Amniotic epithelial cell (primary cell): ENCODE measurements at places on chromosomes 1 and 21.

- DNase-seq = no peak
Measured at GRCh38 chr21:14321042-14321441, 61.9 kb downstream of the HSPA13 start.

DNA sequence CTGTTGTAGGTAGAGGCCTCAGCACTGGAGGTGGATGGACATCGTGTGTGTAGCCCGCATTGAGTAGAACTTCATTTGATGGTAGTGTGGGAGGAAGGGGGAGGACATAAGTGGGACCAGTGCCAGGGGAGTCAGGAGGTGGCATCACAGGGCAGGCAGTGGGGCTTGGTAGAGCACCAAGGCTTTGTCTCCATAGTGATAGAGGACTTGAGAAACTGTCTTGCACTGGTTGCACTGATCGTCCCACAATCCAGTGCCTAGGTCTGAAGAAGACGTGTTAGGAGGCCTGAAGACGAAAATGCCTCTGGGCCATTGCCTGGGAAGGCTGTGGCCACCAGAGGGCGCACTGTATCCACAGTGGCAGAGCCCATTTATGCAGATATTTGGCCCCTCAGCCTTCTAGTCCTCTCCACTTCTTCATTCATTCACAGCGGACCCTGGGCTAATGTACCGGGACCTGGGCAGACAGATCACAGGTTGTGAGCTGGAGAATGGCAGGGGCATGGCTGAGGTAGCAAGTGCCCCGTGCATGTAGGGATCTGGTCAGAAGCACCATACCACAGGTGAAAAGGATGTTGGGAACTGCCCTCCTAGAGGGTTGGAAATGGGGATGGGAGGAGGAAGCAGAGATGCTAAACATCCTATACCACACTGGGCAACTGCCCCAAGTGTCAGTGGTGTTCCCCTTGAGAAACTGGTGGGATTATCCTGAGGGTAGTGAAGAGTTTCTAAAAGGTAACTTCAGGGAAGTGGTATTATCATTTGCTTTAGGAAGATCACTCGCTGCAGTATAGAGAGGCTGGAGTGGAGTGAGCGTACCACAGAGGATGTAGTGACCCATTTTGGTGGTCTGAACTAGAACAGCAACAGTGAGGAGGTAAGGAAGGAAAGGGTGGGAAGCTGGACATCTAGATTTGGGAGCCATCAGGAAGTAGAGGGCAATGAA, 95.3 kb downstream of the PIK3R3 start:
- DNase-seq = peak; percentile 69

DNA sequence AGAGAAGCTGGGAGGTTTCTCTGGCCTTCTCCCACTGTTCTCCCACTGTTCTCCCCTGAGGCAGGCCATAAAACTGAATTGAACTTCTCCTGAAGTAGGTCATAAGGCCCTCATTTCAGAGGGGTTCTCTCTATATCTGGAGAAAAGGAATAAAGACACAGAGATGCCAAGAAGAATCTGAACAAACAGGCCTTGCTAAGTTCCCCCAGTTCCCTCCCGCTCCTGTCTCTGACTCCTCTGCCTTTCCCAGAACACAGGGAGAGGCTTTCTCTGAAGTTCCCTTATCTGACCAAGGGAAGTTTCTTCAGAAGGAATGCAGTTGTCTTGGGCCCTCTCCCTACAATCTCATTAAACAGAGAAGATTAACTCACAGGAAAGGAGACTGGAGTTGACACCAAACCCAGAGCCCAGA, 83.4 kb downstream of the SLC16A1 start:
- DNase-seq = peak; percentile 79

GRCh38 chr1:221174330-221174993, 295.2 kb downstream of the HLX start:
- DNase-seq = no peak

DNA sequence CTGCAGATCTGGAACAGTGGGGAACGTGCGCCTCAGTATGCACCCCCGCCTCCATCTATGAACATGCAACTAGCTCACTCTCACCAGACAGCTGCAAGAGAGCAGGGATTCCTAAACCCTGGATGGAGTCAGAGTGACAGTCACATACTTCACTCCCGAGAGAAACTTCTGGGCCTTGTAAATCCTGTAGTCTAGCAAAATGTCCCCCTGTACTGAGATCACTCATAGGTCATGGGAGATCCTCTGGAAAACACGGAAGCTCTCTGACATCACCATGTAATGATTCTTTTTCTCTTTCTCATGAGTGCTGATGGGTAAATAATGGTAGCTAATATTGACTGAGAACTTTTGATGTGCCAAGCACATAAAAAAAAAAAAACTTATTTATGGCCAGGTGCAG, 23.4 kb upstream of the TARDBP start:
- DNase-seq = no peak

DNA sequence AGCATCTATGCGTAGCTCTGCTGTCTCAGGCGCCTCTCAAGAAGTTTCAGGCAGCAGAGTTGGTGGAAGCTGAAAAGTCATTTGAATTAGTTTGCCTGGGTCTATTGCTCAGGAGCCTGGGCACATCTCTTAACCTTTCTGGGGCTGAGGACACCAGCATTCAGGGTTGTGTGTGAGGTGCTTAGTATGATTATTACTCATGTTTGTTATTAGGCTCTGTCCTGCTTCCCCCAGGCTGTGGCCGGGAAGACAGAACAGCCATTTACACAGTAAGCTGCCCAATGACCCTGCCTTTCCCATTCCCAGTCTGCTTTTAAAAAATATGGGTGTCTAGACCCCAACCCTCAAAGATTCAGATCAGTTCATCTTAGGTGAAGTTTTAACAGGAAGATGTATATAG, 53.9 kb upstream of the CACNA1E start:
- no peak for DNase-seq

DNA sequence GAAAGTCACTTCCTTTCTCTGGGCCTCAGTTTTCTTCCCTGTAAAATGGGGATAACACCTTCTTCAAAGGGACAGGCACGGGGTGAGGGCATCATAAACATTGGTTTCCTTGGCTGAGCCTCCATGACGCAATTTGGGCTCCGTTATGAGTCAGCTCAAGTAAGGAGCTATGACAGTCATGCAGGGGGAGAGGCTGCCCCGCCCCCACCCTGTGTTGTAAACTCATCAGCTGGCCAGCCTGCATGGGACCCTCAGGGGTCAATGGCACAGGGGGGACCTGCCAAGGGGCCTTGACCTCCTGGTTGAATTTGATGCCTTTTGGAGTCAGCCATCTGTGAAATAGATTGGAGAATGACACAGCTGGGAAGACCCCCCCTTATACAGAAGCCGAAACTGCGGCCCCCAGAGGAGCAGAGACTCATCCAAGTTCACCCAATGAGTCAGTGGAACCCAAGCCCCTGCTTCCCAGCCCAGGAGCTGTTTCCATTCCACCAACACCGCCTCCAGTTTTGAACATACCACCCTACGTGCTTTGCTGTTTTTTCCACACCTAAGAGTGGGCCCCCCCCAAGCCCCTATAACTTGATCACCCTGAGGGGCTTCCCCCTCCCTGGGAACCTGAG, 36.8 kb upstream of the RUNX3 start:
- peak; percentile 93 for DNase-seq

DNA sequence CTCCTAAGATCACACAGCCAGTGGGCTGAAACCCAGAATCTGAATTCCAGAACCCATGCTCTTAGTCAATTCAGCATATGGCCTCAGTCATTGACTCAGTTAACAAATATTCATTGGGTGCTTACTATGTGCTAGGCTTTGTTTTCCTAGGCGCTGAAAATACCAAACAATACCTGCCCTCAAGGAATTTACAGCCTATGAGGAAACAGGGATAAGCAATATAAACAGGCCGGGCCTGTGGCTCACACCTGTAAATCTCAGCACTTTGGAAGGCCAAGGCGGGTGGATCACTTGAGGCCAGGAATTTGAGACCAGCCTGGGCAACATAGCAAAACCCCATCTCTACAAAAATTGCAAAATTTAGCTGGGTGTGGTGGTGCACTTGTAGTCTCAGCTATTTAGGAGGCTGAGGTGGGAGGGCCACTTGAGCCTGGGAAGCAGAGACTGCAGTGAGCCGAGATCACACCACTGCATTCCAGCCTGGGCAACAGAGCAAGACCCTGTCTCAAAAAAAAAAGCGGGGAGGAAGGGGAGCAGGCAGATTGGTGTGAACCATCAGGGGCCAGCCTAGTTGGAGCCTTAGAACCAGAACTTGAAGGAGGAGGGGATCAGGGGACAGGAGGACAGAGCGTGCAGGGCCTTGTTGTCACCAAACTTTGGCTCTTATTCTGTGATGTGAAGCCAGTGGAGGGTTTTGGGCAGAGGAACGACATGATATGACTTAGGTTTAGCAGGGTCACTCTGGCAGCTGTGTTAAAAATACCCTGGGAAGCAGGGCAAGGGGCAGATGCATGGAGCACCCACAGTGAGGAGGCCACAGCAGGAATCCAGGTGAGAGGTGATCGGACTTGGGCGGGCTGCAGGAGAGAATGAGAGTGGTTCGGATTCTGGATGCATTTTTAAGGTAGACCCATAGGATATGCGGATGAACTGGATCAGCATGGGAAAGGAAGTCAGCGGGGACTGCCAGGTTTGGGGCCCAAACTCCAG, 5.8 kb downstream of the TINAGL1 start:
- DNase-seq = no peak

DNA sequence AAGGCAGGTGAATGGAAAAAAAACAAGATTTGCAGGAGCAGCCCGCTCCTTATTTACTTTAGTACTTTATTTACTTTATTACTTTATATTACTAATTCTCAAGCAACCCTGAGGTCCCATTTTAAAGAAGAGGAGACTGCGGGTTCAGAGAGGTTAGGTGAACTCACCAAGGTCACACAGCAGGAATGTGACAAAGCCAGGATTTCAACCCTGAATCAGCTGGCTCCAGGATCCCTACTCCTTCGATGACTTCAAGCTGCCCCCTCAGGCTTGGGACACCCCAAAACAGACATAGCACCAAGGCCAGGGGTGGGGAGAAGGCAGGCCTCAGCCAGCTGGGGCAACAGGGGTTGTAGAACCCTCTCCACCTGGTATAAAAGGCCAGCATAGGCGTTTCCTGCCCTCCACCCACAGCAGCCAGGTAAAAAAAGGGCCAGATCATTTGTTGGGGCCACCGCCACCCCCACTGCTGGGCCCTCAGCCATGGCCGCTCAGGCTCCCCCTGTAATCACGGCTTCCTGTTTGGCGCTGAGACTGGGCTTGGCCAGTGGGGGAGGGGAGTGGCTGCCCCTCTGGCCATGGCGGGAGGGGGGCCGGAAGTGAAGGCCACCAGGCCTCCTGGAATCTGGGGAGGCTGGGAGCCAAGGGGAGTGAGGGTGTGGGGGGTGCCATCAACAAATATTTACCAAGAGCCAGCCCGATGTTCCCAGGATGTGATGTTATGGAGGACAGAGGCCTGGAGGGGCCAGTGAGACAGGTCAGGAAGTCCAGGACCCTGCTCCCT, 6.6 kb downstream of the SDC3 start:
- no peak for DNase-seq

DNA sequence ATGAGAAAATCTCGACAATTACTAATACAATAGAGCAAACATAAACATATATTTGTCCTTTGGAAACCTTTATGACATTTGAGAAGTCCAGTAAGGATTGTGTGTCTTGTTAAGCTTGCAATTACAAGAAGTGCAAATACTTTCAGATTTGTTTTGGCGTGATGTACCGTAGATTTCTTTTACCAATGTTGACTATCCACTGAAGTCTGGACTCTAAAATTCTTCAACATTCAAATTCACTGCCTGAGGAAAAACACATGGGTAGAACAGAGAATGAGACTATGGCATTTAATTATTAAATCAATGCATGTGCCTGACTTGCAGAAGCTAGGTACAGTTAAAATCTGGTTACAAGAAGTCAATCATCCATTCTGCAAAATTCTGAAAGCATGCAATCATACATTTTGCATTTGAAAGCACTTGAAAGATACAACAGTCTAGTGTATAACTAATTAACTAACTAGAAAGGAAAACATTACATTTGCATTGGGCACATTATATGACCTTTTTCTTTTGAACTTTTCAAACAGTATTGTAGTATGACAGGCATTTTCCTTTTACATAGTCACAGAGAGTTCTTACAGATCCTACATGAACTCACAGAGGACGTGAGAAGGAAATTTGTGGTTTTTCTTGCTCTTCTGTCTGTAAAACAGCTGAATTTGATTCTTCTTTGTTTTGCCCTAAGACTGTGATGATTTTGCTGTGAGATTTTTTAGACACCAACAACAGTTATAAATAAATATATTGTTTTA, 511.1 kb upstream of the ADGRL4 start:
- DNase-seq = no peak

GRCh38 chr1:111644506-111644905, 24.9 kb downstream of the RAP1A start:
- no peak for DNase-seq

DNA sequence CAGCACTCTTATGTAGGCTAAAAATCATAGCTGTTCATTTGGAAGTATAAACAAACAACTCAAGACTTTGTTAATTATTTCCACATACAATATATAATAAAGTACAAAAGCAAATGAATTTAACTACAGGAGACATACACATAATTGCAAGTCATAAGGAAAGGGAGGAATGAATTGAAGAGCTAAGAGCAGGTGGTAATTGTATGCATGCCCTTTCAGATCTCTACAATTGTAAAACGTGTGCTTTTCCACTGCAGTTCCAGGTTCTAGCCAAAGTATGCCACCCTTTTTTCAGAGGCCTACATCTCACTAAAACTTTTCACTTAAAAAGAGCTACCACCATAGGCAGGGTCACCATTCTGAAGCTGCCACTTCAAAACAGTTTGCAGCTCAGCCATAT, 42.8 kb upstream of the HP1BP3 start:
- no peak for DNase-seq

- DNase-seq = no peak
Measured at GRCh38 chr1:175493321-175494010, 249.9 kb downstream of the TNR start.

DNA sequence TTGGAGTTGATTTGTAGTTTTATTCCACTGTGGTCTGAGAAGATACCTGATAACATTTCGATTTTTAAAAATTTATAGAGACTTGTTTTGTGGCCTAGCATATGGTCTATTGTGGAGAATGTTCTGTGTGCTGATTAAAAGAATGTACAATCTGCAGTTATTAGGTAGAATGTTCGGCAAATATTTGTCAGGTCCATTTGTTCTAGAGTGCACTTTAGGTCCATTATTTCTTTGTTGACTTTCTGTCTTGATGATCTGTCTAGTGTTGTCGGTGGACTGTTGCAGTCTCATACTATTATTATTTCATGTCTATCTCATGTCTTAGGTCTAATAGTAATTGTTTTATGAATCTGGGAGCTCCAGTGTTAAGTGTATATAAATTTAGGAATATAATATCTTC, 116.8 kb downstream of the NME7 start:
- no peak for DNase-seq

DNA sequence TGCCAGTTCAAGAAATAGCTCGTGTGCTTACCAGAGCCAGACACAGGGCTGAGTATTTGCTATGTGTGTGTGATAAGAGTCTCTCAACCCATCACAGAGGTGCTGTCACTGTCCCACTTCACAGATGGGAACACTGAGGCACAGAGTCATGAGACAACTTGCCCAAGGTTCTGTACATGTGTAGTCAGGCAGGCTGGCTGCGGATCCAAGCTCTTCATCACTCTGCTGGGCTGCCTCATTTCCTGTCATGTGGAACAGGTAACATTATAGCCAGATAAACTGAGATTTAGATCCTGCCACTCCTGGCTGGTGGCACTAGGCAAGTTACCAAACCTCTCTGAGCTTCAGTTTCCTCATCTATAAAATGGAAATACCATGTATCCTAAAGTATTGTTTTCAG, 77.8 kb downstream of the ITPKB start:
- DNase-seq = no peak
